Activated CD8-positive, alpha-beta memory T cell treated with anti-CD3 and anti-CD28 coated beads, Interleukin-2, amount 50 U/mL, for 48 hours (primary cell): ENCODE measurements at places on chromosomes 1 and 21.

DNA sequence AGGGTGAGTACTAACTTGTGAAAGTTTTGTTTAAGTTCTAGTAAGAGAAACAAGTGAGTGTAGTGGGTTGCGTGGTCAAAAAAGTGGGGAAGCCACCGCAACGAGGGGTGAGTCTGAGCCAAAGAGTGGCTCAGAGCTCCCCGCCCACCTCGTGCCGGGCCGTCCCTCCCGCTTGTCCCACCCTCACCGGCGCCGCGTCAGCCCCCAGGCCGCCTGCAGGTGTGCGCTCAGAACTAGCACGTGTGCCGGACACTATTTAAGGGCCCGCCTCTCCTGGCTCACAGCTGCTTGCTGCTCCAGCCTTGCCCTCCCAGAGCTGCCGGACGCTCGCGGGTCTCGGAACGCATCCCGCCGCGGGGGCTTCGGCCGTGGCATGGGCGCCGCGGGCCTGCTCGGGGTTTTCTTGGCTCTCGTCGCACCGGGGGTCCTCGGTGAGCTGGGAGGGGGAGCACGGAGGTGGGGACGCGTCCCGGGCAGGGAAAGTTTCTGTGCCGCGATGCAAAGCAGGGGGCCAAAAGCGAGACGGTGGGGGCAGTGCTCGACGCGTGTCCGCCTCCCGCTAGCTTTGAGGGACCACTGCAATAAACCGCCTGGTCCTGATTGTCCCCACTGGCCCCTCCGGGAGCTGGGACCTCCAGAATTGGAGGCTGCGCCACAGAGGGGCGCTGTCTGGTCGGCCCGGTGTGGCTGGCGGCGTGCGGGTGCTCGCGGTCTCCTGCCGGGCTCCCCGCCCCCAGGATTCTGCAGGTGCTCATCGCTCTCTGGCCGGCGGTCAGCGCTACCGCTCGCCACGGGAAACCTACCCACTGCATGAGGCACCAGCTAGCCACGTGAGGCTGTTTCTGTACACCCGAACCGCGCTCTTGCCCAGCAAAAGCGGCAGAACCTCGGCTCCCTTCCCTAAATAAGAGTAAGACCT is at the start of gene CR2:
Gene CR2 (plus strand): TSS at position 283 of the 919 bp plus-strand sequence. CDS start 91 bp downstream, at position 374.
- DNase-seq, result peak; percentile 82

DNA sequence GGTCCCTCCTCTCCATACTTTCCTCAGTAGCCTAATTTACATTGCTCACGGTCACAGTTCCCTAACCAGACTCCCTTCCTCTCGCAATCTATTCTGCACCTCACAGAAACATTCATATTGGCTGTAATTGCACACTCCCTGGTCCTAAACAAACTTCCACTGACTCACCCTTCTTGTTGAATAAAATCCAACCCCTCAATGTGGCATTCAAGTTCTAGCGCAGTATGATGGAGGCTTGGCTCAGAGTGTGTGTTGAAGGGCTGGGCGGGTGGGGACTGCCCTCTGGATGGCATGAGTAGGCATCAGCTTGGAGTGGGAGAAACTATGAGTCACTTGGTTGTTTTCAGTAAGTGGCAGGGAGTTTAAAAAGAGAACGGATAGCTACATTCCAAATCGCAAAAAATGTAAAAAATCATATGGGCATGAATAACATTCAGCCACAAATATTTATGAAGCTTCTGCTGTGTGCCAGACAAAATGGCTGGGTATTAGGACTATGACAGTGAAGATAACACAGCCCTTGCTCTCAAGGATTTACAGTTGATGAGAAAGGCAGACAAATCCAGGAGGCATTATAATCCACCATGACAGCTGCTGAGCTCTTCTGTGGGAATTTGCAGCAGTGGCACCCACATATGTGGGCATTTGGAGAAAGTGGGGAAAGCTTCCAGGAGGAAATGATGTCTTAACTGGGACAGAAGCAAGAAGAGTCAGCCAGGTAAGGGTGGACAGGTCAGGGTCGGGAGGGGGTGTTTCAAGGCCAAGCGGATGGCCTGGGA is 42.2 kb upstream of the LYST start:
- DNase-seq, result no peak

- DNase-seq, result no peak
Observed at GRCh38 chr21:33685613-33686197, 43.4 kb downstream of the ITSN1 start.

DNA sequence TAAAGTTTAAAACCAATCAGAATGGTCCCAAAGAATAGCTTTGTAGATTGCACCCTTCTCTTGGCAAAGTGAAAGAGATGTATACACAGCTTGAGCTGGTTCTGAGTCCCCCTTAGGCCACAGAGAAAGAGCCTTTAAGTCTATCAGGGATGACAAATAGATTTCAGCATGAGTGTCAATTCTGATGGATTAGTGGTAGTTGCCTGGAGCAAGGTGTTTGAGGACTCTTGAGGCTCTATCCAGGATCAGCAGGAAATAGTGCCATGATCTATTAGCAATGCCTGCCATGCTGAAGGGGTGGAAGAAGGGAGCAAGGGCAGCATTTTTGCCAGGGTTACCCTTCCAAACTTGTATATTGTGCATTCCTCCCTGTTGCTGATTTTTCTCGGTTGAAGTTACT is 116.6 kb downstream of the ATG4C start:
- DNase-seq, result no peak

DNA sequence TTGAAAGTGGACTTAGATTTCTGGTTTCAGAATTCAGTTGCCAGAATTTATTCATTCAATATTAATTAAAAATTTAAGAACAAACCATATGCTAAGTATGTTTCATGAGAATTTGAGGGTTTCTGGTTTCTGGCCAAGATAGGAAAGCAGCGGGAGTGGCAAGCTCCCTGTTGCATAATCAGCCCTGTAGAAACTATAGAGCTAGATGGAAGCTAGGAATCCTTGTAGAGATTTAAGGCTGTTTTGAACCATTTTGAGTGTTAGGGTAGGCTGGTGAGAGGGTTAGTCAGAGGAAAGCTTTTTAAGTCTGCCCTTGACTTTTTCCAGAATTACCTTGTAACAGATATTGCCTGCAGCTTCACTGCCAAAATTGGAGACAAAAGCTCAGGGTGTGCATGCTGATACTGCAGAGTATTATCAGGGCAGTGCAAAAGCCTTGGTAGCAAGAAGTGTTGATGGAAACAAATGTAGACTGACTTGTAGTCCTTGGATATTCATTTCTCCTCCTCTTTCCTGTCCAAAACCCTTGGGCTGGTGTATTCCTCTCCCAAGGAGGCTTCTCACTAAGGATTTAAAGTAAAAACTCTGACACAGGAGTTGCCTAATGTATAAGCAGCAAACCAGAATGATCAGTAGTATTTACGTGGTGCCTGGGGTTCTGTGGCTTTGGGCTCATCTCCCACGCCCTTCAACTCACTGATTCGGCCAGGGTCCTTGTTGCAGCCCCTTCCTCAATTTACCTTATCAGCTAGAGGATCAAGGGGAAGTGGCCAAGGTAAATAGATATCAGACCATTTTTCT is 12.6 kb upstream of the GIPC2 start:
- no peak for DNase-seq

DNA sequence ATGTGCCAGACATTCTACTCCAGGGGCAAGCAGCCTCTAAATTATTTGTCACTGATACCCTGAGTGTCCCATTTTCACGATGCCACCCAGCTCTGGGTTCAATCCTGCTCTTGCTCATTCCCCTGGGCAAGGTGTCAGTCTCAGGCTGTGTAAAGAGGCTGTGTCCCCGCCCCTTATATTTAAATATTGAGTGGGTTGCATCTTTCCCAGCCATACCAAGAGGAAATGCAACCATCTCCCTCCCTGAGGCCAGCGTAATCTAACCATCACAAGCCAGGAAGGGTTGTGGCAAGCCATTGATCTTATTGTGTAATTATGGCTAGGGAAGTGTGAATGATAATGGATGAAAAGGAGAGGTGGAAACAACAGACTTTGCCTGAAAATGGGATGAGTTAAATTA is 54.7 kb upstream of the CLDN14 start:
- DNase-seq, result no peak
